Activated CD4-positive, alpha-beta T cell treated with anti-CD3 and anti-CD28 coated beads for 36 hours (primary cell): ENCODE measurements at places on chromosomes 11 and 22. TPM values are rescaled to one million over a fixed set of nuclear protein-coding genes. Genes with fewer than 3 reads are reported as not detected.

DNA sequence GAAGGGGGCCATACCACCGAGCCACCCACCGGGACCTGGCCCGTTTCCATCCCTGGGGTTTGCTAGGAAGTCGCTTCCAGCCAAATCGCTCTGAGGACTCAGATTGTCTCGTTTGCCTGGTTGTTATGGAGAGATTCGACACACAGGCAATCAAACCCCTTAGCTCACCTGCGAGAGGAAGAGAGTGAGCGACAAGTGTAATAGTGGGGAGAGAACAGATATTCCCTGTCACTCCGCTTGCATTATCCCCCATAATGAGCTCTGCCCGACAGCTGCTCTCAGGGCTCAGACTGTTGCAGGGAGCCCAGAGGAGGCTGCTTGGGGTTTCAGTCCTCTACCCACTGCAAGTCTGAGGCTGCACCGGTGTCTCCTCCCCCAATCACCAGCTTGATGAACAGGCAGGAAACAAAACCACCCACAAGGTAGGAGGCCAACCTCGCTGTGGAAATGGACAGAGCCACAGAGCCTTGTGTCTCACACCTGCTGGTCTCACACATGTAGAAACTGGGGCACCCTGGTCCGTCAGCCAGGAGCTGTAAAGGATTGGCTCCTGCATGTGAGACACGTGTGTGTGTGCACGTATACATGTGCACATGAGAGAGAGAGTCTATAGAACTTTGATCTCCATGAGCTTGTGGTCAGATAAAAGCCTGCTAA, 351.1 kb downstream of the BUD13 start:
- H3K27ac ChIP-seq = no peak overlapping the region
- no peaks in the 10 kb centered on the region for H3K36me3 ChIP-seq
- peaks cover 13% of the 10 kb centered on the region for H3K27me3 ChIP-seq
- DNase-seq = no peak
- H3K4me3 ChIP-seq = no peak overlapping the region

Gene KRTAP5-11
- total RNA-seq = not detected

DNA sequence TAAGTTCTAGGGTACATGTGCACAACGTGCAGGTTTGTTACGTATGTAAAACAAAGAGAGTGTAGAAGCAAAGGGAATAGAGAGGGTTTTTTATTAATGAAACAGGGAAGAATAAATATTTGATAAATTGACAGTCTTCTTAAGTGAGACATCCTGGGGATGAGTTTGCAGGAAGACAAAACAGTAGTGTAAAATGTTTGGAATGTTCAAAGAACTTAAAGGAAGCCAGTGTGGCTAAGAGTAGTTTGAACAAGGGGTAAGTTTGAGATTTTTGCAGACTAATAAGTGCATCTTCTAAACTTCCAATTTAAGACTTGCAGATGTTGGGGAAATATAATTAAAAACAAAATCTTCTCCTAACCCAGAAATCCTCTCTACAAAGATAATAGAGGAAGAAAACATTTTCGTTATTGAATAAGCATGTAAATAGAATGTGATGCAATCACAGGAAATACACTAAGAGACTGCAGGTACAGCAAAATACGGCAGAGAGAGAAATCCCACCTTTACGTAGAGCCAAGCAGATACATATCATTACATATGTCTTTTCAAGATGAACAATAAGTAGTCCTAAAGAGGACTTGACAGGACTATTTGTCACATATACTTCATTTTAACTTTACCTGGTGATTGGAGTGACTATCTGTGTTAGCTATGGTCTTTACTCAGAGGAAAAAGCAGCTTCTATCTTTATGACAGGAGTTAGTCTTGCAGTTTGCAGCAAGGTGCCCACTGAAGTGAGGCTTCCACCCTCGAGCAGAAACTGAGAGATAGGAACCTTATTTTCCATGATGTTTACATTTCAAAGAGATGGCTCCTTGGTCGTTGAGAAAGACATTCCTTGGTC, 402.1 kb downstream of the CNTN5 start:
- DNase-seq = no peak
- no peaks in the 10 kb centered on the region for H3K4me1 ChIP-seq
- no peaks in the 10 kb centered on the region for H3K27me3 ChIP-seq
- H3K4me3 ChIP-seq = no peak overlapping the region
- H3K27ac ChIP-seq = no peak overlapping the region

DNA sequence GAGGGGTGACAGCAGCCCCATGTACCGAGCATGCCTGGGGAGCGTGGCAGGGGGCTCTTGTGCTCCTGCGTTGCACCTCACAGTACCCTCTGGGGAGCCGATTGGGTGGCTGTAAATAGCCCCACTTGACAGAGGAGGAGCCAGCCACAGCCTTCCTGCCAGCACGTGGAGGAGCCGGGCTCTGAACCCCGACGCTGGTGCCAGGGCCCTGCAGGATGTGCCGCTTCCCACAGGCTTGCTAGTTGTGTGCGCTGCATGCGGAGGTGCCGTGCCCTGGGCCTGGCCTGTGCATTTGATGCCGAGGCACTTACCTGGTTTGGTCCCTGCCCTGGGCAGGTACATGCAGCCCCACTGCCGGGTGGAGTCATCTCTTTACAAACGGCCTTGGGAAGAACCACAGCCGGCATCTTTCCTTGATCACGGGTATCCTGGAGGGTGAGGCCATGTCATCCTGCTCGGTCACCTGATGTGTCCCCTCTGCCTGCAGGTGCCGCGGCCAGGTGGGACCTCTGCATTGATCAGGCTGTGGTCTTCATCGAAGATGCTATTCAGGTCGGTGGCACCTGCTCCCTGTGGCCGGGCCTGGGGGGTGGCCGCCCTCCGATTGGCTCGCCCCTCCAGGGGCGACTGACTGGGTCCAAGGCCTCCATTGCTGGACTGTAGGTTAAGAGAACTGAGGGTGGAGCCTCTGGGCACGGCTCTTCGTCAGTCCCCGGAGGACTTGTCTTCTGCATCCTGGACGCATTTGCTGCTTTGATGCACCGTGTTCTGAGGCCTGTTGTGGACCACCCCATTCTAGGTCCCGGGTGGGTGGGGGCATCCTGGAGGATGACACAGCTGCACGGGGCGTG, 5.0 kb downstream of the TPCN2 start:
- H3K27me3 ChIP-seq = no peaks in the 10 kb centered on the region
- H3K36me3 ChIP-seq = peaks cover 1% of the 10 kb centered on the region
- DNase-seq = no peak
- H3K27ac ChIP-seq = no peak overlapping the region
- peaks cover 18% of the 10 kb centered on the region for H3K4me1 ChIP-seq
- no peak overlapping the region for H3K4me3 ChIP-seq

DNA sequence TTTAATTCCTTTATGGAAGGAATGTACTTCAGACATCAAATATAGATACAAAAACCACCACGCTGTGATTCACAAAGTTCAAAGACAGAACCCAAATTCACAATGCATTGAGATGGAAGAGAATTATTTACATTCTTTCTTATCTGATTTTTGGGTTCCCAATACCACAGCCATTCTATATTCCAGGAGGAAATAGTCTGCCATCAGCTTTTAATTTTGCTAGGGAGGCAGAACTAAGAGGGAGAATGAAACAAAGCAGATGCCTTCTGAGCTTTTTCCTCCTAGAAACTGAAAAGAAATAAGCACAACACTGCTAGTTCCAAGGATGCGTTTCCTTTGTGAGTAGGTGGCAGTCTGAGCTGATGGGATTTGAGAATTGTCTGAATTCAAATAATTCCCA, 283.0 kb upstream of the NARS2 start:
- H3K27me3 ChIP-seq = peaks cover 7% of the 10 kb centered on the region
- DNase-seq = no peak
- H3K4me3 ChIP-seq = no peak overlapping the region
- H3K4me1 ChIP-seq = no peaks in the 10 kb centered on the region
- no peaks in the 10 kb centered on the region for H3K36me3 ChIP-seq

DNA sequence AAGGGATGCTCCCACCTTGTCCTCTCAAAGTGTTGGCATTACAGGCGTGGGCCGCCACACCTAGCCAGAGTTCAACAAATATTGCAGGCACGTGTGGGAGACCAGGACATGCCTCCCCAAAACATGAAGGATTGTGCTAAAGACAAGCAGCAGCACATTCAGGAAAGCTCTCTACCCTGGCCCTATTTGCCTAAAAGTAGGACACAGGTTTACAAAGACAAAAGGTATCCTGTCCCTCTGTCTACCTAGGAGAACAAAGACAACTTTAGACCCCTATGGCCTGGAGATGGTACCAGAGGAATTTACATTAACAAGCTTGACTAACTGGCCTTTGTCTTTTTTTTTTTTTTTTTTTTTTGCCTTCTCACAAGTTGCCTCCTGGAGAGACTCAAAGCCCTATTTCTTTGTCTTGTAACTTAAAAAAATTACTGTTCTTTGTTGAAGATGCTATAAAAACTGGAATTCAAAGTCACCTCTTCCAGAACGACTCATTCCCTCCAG, 859 bp upstream of the ACCS start:
- peaks cover 2% of the 10 kb centered on the region for H3K36me3 ChIP-seq
- peak overlapping the region; percentile 90 for H3K27ac ChIP-seq
- no peak for DNase-seq
